ENCODE measurements at places on chromosomes 5 and 9. TPM values are rescaled to one million over a fixed set of nuclear protein-coding genes. Genes with fewer than 3 reads are reported as not detected.

DNA sequence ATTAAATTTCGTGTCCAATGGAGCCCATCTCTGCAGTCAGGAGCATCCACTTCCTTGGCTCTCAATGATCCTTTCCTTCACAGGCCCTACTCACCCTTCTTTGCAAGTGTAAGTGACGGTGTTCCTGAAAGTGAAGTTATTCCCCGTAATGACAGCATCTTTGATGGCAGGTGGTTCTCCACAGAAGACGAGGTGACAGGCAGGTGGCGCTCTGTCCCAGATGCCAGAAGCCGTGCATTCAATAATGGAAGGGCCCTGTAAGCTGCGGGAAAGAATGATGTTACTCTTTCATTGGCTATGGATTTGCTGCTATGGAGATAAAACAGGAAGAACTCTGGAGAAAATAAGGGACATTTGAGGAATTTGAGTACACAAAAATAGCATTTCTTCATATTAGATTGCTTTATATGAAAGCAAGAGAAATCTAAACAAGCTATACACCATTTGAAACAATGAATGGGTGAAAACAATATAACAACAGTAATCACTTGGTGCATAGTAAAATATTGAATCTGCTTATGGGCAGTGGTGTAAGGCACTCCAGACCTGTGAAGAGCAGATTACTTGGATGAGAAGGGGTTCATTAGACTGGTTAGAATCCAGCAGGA lies 89.9 kb upstream of the TXNDC8 start:
- DNase-seq: peak; percentile 24

GRCh38 chr9:36762958-36763357 lies 190.3 kb downstream of the MELK start:
- no peak for DNase-seq

DNA sequence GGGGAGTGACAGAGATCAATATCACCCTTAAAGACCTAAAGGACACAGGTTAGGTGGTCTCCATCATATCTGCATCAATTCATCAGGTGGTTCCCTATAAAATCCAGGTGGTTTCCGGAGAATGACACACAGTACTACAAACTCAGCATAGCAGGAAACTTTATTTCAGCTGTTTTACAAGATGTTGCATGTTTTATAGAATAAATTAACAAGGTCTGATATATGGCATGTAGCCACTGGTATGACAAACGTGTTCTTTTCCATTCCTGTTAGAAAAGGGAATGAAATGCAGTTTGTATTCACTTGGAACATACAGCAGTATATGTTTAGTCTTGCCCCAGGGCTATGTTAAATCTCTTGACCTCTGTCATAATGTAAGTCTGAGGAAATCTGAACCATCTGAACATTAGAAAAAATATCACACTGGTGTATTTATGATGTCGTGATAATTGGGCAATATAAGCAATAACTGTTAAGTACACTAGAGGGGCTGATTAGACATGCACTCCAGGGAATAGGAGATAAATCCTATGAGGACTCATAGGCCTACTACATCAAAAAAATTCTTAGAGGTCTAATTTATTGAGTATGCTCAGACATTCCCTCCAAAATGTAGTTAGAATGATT lies 42.2 kb upstream of the TNFSF8 start:
- DNase-seq: no peak

The TEX10 gene
- 8.7 TPM for total RNA-seq

- DNase-seq: no peak
Measured at GRCh38 chr5:171342362-171343111, 33.5 kb downstream of the TLX3 start.

DNA sequence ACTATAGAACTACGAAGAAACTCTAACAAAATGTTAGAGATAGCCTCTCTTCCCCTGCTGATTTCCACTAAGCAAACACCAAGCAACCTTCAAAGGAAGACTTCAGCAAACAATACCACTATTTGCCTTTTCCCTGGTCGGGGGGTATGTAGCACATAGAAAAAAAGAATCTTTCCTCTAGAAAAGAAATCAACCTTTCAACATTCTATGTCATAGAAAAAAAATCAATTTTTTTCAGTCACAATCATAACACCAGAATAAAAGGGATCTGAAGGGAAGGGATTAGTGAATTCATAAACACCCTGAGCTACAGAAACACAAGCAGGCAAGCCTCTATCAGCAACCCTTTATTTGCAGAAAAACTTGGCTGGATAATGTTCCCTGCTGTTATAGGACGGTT lies 15.3 kb downstream of the ABCA1 start:
- no peak for DNase-seq

The SPINK13 gene
- not detected for total RNA-seq

The TLX3 gene
- total RNA-seq: not detected

- no peak for DNase-seq
Measured at GRCh38 chr5:61023131-61023530, 78.1 kb downstream of the NDUFAF2 start.

The FOXD1 gene
- not detected for total RNA-seq

- no peak for DNase-seq
Measured at GRCh38 chr5:95937607-95938152, 24.0 kb downstream of the ELL2 start.

The PDE4D gene
- total RNA-seq: 36.6 TPM

DNA sequence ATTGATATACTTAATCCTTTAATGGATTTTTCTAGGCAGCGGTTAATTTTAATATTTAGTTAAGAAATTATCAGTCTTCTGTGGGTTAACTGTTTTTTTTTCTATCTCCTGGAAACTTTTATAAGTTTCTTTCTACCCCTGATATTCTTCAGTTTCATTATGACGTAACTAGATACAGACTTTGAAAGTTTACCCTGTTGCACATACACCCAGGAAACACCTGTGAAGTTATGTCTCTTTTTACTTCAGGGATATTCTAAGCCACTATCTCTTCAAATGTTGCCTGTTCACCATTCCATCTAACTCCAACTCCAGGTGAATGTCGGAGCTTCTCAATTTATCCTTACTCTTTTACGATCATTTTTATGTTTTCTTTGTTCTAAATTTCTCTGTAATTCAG lies 329.0 kb downstream of the ICE1 start:
- no peak for DNase-seq

The OTP gene
- not detected for total RNA-seq

DNA sequence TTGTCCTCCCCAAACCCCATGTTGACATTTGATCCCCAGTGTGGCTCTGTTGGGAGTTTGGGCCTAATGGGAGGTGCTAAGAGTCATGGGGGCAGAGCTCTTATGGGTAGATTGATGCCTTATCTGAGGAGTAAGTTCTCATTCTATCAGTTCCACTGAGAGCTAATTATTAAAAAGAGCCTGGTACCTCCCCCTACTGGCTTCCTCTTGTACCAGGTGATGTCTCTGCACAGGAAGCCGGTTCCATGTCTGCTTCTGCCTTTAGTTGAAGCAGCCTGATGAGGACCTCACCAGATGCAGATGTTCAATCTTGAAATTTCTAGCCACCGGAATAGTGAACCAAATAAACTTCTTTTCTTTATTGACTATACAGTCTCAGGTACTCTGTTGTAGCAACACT lies 10.8 kb downstream of the GABRB2 start:
- no peak for DNase-seq

- DNase-seq: no peak
Measured at GRCh38 chr5:141363952-141364660, at the start of gene PCDHGA5. TSS of gene PCDHGA5 (plus strand) at chr5:141364162. CDS start at chr5:141364331, 169 bp downstream.

DNA sequence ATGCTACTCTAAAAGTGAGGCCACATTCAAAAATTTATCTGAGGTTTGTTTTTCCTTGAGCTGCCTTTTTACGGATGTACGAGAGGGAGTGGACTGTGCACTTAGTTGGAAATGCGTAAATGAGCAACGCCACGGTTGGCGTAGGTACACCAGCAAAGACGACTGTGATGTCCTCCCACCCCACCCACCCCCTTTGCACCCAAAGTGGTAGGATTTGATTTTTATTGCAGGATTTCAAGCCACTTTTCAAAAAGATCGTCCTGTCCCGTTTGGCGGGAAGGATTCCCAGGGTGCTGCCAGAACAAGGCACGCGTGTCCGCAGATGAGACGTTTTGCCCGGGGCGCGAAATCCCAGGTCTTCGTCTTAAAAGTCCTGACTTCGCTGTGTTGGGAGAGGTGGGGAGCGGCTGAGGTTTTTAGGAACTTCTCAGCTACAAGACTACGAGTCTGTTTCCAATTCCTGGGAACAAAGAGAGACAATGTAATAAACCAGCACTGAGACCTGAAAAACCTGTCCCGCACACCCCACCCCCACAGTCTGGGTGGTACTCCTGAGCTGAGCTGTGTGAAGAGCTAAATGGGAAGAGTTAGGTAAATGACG lies 1.0 kb upstream of the TLE1 start:
- DNase-seq: peak; percentile 59

- DNase-seq: no peak
Measured at GRCh38 chr9:131087354-131087893, 8.9 kb upstream of the AIF1L start.

- DNase-seq: no peak
Measured at GRCh38 chr5:80034559-80034958, 589 bp upstream of the THBS4 start.

- DNase-seq: no peak
Measured at GRCh38 chr9:105313238-105313637, 68.8 kb downstream of the SLC44A1 start.

GRCh38 chr5:116442095-116442534 lies 132.5 kb downstream of the SEMA6A start:
- peak; percentile 69 for DNase-seq

GRCh38 chr5:140764177-140764973 lies 21.6 kb upstream of the PCDHA1 start:
- DNase-seq: no peak

- no peak for DNase-seq
Measured at GRCh38 chr5:115807654-115808052, 8.8 kb downstream of the CDO1 start.

The GNA14 gene
- 5.2 TPM for total RNA-seq

The CA9 gene
- total RNA-seq: 1.0 TPM

- DNase-seq: no peak
Measured at GRCh38 chr9:72753266-72753893, 199.5 kb downstream of the ALDH1A1 start.

The MAMDC2 gene
- total RNA-seq: 17.0 TPM

DNA sequence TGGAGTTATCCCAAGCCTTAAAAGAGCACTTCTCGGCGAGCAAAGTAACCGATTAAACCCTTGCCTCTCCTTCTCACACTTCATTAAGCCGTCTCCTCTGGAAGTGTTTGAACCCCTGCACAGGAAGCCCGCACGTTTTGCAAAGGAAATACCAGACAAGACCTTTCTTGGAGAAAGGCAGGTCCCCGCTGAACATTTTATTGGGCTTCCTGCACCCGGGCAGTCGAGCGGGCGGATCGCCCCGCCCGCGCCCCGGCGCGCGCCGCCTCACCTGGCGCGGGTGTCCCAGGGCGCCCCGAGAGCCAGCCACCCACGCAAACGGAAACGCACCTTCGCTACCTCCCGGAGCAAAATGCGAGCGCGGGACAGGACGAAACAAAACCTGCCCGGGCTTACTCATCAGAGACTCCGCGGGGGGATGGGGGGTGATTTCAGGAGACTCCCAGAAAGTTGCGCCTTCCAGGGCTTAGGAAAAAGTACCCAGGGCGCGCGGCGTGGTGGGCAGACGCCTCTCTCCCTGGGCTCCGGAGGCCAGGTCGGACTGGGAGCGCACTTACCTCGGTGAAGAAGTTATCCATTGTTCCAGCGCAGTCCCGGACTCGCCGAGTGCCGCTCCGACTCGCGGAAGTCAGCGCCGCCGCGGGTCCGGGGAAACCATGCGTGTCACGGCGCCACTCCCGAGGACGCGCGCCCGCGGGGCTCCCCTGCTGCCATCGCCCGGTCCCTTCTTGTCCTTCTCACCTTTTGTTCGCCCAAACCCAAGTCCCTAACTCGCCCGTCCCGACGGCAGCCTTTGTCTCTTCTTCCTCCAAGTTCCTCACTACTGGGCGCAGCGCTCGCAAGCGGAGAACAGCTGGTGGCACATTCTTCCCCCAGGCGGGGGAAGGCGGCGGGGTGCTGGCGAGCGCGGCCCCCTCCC lies 598 bp downstream of the MYO10 start:
- peak; percentile 52 for DNase-seq

The GMCL2 gene
- total RNA-seq: not detected

The MPDZ gene
- total RNA-seq: 65.7 TPM

- peak; percentile 32 for DNase-seq
Measured at GRCh38 chr5:1209896-1210776, 8.7 kb downstream of the SLC6A19 start.

The SIT1 gene
- not detected for total RNA-seq

DNA sequence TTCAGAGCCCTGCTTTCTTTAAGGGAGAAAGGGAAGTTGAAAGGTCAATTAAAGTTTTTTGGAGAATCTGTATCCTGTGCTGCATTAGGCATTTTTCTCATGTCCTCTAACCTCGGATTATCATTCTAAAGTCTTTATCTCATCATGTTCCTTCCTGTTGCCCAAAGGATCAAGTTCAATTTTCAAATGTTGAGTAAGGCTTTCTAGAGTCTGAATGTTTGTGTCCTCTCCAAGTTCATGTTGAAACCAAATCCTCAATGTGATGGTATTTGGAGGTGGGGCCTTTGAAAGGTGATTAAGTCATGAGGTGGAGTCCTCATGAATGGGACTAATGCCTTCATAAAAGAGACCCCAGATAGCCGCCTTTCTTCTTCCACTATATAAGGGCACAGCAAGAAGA lies 20.2 kb upstream of the TNC start:
- DNase-seq: no peak

DNA sequence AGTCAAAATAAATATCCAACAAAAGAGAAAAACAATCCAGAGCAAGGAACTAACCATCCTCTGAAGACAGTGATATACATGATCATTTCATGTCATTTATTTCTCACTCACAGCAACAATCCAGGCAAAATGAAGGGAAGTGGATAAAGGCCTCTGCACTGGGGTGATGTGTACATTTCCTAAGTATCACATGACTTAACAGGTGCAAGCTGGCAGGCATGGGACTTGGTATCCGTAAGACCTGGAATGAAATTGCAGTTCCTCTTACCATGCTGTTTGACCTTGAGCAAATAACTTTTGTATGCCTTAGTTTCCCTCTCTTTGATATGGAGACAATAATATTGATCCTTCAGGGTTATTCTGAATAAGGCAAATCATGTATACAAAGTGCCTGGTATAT lies 77.6 kb downstream of the PRLR start:
- DNase-seq: no peak

GRCh38 chr5:131005963-131006684 lies 158.9 kb downstream of the HINT1 start:
- no peak for DNase-seq

The PCDHA4 gene
- 0.14 TPM for total RNA-seq

DNA sequence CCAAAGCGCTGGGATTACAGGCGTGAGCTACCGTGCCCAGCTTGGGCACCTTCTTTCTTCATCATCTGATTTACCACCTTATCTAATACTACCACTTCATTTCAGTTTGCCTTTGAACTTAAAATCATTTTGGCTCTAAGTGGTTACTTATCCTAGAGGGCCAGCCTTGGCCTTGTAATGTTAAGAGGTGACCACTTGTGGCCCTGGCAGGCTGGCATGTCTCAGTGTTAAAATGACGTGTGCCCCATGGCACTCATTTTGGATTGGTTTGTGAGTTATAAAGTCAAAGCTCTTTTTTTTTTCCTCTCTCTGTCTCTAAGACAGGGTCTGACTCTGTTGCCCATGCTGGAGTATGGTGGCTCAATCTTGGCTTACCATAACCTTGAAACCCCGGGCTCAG lies 17.8 kb downstream of the HABP4 start:
- no peak for DNase-seq

All from right cardiac atrium (tissue), 5 donors.